Astrocyte (in vitro differentiated cells and primary cell): ENCODE measurements at places on chromosomes 13 and 19. TPM values are rescaled to one million over a fixed set of nuclear protein-coding genes. Genes with fewer than 3 reads are reported as not detected.

LGALS4 gene
- total RNA-seq, result 0.32 TPM in 1 of 2 replicates, not detected in the other

DNA sequence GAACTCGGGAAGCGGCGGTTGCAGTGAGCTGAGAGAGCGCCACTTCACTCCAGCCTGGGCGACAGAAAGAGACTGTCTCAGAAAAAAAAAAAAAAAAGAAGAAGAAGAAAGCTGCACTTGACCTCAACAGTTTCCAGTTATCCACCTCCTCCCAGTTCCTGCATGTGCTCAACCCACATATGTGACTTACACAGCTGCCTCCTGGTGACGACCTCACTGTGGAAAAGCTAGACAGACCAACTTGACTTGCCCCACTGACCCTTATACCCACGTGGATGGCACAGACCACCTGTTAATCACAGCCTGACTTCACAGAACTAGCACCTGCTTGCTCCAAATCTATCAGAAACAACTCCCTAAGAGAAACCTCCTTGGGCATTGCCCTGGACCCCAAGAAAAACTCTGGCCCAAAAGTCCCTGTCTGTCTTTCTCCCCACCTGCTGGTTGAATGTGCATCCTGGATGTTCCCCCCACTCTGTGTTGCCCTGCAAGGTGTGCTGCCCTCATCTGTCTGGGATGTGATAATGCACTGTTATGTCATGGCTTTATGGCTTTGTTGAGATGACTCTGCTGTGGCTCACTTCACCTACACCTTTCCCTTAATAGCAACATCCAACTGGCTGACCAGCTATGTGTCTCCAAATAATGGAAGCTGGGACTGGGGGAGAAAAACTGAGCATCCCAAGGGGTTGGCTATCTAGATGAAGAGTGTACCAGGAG, 2.8 kb downstream of the ZNF20 start:
- H3K4me1 ChIP-seq, result peaks cover 4% of the 10 kb centered on the region
- H3K27me3 ChIP-seq, result no peaks in the 10 kb centered on the region
- H3K27ac ChIP-seq, result no peak overlapping the region

LGI4 gene
- 0.20 and 0.29 TPM in 2 replicates for total RNA-seq

DNA sequence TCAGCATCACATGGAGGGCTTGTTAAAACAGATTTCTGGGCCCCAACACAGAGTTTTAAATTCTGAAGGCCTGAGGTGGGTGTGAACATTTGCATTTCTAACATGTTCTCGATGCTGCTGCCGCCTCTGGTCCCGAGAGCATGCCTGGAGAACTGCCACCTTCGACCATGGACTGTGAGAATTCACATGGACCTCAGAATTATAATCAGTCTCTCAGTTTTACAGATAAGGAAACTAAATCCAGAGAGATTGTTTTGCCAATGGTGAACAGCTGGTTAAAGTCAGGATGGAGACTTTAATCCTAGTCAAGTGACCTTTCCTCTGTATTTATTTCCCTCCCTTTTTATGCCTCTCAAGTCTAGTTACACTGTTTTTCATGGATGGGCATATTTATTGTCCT, 14.7 kb downstream of the ALOX5AP start:
- H3K27me3 ChIP-seq, result no peaks in the 10 kb centered on the region
- H3K36me3 ChIP-seq, result no peaks in the 10 kb centered on the region
- no peak overlapping the region for H3K4me3 ChIP-seq
- peaks cover 15% of the 10 kb centered on the region for H3K4me1 ChIP-seq
- no peak overlapping the region for H3K27ac ChIP-seq
- no peak for DNase-seq

GRCh38 chr13:46179969-46180763, 1.8 kb downstream of the LCP1 start:
- peaks cover 3% of the 10 kb centered on the region for H3K27me3 ChIP-seq
- H3K4me3 ChIP-seq, result no peak overlapping the region
- no peak overlapping the region for H3K27ac ChIP-seq
